ENCODE measurements at places on chromosomes 4 and X.
A peak's percentile ranks its signal among the peaks of the same experiment; 100 is the strongest.

GRCh38 chr4:6250984-6251295 lies 18.7 kb upstream of the WFS1 start:
- DNase-seq = no peak

DNA sequence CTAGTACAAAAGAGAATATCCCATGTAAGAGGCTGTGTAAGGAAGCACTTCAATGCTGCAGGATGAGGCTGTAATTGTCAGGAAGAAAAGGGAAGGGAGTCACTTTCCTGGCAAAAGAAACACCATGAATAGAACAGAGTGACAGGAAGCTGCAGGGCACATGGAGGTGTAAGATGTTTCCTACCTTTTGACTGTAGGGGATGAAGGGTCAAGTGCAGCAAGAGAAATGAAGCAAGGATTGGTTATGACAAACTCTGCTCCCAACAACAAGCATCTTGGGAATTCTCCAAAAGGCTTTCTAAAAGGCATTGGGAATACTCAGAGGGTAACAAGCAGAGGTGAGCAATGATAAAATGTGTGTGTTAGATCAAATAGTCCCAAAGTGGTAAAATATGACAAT lies 74.3 kb upstream of the NPY2R start:
- DNase-seq = no peak

GRCh38 chrX:80423744-80424143 lies 3.5 kb downstream of the TENT5D start:
- no peak for DNase-seq

DNA sequence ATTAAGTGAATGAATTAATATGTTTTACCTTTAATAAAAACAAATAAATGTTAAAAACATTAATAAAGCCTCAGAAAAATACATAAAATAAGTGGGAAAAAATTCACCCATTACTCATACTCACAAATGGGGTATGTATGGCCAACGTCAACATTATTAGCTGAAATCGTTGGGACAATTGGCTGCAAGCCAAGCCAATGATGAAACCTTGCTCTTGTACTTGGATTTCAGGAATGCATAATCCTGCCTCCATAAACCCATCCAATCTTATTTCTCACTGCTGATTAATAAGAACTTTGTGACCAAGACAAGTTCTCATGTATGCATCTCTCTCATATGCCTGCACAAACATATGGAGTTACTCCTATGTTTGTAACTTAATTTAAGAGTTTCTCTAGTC lies 35.3 kb upstream of the ADAMTS3 start:
- DNase-seq = no peak

- no peak for DNase-seq
Observed at GRCh38 chr4:82905205-82905604, 4.7 kb downstream of the THAP9 start.

GRCh38 chrX:53330331-53330730 lies 48.9 kb upstream of the IQSEC2 start:
- no peak for DNase-seq

GRCh38 chr4:57405359-57405758 lies 295.2 kb upstream of the IGFBP7 start:
- DNase-seq = no peak

GRCh38 chr4:169164669-169165415 lies 105.9 kb downstream of the SH3RF1 start:
- no peak for DNase-seq

- no peak for DNase-seq
Observed at GRCh38 chr4:8245884-8246833, 23.4 kb upstream of the HTRA3 start.

DNA sequence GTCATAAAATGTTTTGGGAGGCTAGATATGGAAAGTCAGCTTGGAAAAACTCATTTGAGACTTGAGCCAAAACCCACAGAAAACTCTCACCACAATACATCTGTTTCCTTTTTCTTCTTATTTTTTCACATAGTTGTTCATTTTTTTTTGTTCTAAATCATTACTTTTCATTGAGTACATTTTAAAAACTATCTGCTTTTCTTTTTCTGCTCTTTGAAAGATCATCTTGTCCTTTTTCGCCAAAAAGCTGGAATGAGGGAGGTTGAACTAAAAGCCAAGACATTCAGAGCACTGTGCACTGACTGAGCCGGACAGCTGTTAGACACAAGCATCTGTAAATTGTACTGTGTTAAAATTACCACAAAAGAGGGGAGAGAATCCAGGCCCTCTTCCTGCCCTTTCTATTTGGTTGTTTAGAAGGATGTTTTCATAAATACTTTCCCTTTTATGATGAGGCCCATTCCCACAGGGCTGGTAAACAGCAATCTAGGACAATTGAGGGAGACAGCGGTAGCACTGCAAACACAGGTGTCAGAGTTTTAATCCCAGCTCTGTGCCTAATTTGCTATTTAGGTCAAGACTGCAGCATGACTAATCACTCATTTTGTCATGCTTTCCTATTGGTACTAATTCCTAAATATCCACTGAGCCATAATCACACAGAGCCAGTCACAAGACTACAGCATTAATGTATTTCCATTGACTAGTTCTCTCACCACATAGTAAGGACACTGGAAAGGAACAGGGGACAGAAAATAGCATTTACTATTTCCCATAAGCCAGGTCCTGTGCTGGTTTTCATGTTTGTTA lies 7.3 kb upstream of the RNF150 start:
- no peak for DNase-seq

DNA sequence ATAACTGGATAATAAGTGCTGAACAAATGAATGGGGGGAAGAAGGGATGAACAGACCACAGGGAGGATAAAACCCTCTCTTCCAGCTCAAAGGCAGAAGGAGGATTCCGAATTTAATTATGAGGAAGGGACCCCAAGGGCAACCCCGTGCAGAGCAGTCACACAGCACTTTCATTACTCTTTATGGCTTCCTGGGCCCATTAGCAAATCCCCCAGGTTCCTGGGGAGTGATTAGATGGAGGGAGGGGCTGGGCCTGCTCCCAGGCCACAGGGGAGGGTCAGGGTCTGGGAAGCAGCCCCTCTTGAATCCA lies 67.1 kb downstream of the PPP2R2C start:
- no peak for DNase-seq

- DNase-seq = no peak
Observed at GRCh38 chr4:38591617-38592337, 72.2 kb upstream of the KLF3 start.

- no peak for DNase-seq
Observed at GRCh38 chr4:164039482-164039881, 545.0 kb downstream of the TMA16 start.

DNA sequence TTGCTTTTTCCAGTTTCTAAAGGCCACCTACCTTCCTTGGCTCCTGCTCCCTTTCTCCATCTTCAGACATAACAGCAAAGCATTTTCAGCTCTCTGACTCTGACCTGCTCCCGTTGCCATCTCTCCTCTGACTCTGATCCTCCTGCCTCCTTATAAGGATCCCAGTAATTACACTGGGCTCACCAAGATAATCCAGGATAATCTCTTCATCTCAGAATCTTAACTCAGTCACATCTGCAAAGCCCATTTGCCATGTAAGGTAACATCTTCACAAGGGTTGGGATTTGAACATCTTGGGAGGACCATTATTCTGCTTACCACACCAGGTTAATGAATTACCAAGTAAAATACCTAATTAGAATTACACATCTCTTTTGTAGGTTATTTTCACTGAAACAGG lies 41.3 kb upstream of the MAGED1 start:
- DNase-seq = no peak

DNA sequence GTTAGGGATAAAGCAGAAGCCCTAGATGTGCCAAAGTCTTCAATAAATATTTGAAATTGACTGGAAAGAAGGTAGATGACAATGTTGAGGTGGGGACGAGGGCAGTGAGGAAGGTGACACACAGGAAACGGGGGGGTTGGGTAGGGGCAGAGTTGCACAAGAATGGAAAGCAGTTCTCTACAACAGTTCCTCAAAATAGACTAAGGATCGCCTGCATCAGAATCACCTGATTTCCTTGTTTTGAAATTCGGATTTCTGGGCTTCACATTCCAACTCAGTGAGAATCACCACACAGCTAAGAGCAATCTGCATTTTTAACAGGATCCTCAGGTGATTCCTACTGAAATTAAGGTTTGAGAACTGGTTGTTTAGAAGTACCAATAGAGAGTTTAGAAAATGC lies 70.6 kb downstream of the ARFIP1 start:
- peak; percentile 37 for DNase-seq

- DNase-seq = no peak
Observed at GRCh38 chr4:182369211-182369610, 126.0 kb downstream of the TENM3 start.

- no peak for DNase-seq
Observed at GRCh38 chr4:179465131-179465797, 2023.0 kb upstream of the AGA start.

DNA sequence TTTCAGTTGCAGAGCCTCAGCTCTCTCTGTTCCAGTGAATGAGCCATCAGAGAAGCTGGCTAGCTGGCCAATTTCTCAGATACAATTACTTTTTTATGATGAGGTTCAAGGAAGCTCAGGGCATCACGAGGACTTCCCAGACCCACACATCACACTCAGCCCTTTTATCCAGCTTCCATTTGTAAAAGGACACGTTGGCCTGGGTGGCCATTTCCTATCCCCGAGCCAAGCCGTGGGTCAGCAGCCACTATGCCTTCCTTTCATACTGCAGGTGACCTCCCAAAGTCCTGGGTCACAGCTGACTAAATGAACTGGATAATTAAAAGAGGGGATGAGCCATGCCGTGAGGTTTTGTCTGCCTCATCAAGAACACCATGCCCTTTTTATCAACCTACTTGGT lies 236.9 kb upstream of the PPARGC1A start:
- no peak for DNase-seq

GRCh38 chr4:70236125-70236524 lies 6.3 kb upstream of the CSN3 start:
- DNase-seq = no peak

DNA sequence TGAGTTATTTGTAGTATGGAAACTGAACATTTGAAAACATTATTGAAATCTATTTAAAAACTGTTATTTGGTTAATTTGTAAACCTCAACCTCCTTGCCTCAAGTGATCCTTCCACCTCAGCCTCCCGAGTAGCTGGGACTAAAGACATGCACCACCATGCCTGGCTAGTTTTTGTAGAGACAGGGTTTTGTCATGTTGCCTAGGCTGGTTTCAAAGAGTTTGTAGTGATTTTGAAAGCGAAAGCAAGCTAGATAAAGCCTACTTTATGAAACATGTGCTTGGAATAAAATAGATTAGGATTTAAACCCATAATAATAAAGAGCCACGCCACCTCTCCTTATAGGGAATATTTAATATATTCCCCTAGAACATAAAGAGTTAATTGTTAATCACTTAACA lies 23.5 kb downstream of the ARSJ start:
- no peak for DNase-seq

DNA sequence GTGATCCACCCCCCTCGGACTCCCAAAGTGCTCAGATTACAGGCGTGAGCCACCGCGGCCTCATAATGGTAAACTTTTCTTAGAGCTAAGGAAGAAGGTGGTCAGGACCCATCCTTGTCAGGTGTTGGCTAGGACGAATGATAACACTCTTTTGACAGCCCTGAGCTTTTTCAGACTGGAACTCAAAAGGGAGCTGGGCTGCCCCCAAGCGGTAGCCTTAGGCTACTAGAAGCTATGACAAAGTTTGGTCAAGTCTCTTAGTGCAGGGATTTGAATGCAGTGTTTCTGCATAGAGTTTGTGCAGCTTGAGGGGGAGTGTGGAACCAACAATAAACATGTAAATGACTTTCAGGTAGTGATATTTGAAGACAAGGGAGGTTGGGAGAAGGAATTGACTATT lies 11.8 kb upstream of the HSD17B10 start:
- peak; percentile 62 for DNase-seq

- DNase-seq = no peak
Observed at GRCh38 chrX:64151911-64152310, 53.6 kb downstream of the AMER1 start.

GRCh38 chr4:2322841-2323240 lies 60.9 kb upstream of the MXD4 start:
- DNase-seq = no peak

GRCh38 chrX:113287761-113288160 lies 447.1 kb upstream of the AMOT start:
- no peak for DNase-seq

- no peak for DNase-seq
Observed at GRCh38 chr4:120816296-120816965, 106.1 kb downstream of the PRDM5 start.

- DNase-seq = no peak
Observed at GRCh38 chrX:646228-646495, 15.6 kb downstream of the SHOX start.

DNA sequence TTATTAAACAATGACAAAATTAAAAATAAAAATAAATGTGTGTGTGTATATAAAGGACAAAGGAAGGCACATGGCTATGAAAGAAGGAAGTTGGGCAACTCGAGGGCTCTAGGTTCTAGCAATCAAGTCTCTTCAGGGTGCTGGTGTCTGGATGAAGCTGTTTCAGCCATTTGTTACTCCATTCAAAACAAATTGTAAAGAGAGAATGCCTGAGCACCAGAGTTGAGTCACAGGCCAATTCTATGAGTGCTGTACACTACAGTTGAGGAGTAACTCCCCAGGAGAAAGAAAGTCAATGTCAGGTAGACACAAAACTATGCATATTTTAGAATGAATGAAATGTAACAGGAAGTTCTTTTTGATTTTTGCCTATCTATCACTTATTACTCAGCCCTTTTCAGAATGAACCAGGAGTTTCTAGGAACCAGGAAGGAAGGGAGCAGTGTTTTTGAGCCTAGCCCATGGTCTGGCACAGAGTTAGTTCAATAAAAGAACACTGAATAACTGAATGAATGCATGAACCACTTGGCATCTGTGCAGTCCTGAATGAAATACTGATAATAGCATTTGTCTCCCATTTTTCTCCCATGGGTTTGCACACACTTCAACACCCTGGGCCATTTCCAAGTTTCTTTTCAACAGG lies 151.7 kb upstream of the CPEB2 start:
- DNase-seq = no peak

DNA sequence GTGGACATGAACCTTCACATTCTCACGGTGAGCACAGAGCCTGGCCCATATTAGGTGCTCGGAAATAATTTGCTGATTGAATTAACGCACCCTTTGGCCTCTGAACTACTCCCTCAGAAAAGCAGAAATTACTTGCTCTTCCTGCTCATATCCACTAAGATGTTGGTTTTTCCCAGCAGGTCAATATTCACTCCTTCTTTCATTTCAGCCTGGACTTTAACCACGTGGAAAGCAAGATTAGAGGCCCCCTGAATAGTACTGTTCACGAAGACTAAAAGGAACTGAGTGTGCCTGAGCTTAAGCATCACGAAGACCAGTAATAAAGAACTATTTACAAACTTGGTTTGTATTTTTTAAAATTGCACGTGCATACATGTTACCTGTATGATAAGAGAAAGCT lies 9.9 kb downstream of the MTNR1A start:
- DNase-seq = no peak

DNA sequence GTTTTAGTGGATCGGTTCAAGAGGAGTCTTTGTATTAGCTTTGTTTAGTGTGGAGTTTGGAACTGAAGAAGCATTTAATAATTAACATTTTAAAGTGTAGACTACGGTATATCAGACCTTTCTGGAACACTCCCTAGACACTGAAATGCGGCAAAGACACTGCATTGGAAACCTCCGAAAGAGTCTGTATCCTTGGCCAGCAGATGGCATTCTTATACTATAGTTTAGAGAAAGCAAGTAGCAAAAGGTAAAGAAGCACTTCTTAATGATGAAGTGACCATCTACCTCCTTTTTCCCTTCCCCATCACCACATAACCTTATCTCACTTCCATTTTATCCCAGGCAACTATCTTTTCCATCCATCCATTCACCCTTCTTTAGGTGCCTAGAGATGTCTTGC lies 7.6 kb downstream of the FABP2 start:
- no peak for DNase-seq

- DNase-seq = no peak
Observed at GRCh38 chrX:154030266-154030665, 10.6 kb upstream of the IRAK1 start.

GRCh38 chr4:5780831-5781480 lies 70.0 kb downstream of the EVC start:
- no peak for DNase-seq

All from stimulated activated CD8-positive, alpha-beta memory T cell treated with anti-CD3 and anti-CD28 coated beads, Interleukin-4, amount 100 ng/mL, for 48 hours (primary cell).